NCI-H460 (cell line): ENCODE measurements at places on chromosomes 5 and 9. TPM values are rescaled to one million over a fixed set of nuclear protein-coding genes. Genes with fewer than 3 reads are reported as not detected.

DNA sequence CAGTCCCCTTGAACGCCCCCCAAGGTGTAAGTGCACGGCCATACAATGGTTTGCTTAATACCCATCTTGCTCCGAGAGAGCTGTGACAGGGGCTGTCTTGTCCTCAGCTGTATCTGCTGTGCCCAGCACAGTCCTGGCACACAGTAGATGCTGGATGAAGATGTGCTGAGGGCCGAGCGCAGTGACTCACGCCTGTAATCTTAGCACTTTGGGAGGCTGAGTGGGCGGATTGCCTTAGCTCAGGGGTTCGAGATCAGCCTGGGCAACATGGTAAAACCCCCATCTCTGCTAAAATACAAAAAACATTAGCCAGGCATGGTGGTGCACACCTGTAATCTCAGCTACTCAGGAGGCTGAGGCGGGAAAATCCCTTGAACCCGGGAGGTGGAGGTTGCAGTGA, 53.6 kb downstream of the C9orf50 start:
- no peak for DNase-seq

DNA sequence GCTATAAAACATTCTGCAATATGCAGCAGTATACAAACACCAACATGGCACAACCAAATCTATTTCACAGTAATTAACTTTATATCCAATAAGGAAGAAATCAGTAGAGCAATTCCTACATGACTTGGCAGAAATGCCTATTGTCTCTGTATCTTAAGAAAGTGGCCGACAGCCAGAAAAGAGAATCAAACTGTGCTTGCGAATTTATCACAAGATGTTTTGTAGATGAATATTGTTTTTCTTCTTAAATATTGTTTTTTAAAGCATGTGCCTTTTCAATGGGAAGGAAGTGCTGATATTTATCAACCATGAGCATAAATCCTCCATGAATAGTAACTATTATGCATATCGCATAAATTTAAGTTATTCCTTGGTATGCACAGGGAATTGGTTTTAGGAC, 501.7 kb upstream of the DMAC1 start:
- no peak for DNase-seq

DNA sequence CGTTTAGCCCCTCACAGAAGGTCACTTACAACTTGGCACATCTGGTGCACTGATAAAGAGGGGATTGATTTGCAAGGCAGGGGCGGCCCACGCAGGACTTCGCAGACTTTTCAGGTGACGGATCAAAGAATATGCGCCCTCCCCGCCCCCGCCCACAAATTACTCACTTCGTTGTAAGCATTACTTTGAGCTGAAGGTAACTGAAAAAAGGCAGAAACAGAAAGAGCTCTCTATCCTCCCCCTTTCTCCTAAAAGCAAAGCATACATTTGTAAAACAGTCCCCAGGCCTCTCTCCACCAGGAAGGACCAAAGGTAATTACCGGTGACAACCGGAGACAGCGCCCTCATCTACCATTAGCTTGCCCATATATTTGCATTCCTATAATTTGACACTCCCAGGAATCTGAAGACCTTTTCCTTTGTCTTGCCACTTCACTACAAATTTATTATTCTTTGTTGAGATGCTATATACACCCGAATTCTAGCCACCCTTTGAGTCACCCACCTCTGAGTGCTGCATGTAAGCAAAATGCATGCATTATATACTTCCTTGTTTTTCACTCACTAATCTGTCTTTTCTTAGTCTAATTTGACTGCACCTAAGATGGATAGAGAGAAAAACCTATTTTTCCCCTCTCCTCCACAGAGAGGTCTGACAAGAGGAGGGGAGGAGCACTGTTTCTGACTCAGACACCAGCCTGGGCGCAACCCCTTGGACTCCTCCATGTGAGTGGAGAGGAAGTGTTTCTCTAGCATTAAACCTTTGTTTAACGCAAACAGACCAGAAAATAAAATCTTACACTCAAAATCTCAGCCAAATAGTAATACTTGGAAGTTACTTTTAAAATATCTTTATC, 74.7 kb upstream of the SPIN1 start:
- DNase-seq, result no peak

DNA sequence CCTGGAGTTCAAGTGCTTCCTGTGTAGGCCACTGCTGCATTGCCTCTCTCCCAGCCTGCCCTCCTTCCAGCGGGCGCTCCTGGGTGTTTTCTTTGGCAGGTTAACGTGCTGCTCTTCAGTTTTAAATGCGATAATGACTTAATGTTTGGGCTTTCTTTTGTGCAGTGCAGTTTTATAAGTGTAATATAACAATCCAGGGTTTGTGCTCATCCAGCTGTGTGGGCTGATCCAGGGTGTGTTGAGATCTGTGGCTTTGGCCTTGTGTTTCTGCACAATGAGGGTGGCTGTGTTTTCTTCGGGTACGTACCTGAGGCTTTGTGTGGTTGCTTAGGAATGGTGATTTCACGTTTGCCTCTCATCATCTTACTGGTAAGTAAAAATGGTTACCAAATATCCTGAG, 50.6 kb downstream of the PCSK5 start:
- DNase-seq, result no peak

- no peak for DNase-seq
Observed at GRCh38 chr5:75727931-75728330, 10.7 kb upstream of the POC5 start.

GRCh38 chr5:50320131-50320749, 120.8 kb downstream of the EMB start:
- no peak for DNase-seq

The WASHC1 gene
- 9.7 and 11.4 TPM in 2 replicates for total RNA-seq

DNA sequence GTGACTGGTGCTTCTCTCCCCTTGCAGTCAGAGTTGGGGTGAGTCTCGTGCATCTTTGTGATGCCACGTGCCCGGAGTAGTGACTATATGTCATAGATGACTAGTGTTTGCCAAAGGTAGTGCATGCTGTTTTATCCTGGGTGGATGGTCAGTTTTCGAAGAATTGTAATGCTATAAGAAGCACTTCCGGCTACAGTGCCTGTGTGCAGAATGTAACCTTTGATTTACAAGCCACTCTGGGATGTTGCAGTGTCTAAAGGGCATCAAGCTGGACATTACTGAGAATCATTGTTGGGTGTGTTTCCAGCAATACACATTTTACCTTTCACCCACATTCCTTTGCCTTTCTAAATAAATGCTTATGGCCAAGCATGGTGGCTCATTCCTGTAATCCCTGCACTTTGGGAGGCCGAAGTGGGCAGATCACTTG, 16.7 kb downstream of the MVB12B start:
- no peak for DNase-seq

GRCh38 chr5:116528519-116529234, 45.9 kb downstream of the SEMA6A start:
- no peak for DNase-seq

- DNase-seq, result peak; percentile 50
Observed at GRCh38 chr9:126490871-126491567, 122.7 kb upstream of the LMX1B start.

GRCh38 chr5:67606586-67606947, 410.0 kb upstream of the CD180 start:
- DNase-seq, result no peak

GRCh38 chr5:57745029-57745428, 262.4 kb upstream of the ACTBL2 start:
- no peak for DNase-seq

The LRRC19 gene
- total RNA-seq, result not detected in 2 replicates
